ENCODE measurements at places on chromosomes 6 and 20.

GRCh38 chr20:41534842-41535241 lies 83.3 kb downstream of the CHD6 start:
- DNase-seq: peak; percentile 10

DNA sequence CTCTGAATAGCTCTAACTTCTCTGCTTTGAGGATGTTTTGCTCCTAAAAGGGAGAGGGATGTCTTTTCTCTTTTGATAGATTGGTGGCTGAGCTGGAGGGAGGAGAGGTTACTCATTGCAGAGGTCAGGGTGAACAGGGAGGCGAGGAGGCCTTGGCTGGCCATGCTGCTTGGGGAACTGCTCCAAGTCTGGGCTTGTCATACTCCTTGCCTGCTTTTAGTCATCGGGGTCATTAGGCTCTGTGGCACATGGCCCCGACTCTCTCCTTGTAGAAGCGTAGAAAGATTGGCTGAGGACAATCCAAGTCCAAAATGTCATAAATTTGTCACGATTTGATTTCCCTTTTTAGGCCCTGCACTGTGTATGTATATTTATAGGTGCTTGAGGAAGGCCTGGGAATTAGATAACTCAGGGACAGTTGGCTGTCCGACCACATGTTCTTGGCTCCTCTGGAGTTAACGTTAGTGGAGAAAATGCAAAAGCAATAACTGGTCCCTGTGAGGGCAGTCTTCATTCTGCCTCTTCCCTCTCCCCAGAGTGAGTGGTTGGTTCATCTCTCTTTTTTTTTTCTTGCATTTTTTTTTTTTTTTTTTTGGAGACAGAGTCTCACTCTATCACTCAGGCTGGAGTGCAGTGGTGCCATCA lies 160.1 kb downstream of the SCP2D1 start:
- no peak for DNase-seq

DNA sequence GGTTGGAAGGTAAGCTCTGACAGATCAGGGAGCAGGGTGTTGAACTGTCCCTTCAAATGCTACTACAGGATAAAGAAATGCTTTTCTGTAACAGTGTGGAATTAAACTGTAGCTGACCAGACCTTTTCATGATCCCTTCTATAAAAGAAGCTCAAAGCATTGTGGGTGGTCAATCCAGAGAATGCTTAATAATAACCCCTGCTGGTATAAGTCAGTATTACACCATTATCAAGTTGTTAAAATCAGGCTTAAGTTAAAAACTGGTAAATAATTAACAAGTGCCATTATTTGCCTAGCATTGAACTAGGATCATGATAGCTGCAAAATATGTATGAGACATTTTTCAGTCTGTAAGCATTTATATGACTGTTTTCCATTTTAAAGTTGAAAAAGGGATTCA lies 468.9 kb downstream of the PKHD1 start:
- DNase-seq: peak; percentile 33

DNA sequence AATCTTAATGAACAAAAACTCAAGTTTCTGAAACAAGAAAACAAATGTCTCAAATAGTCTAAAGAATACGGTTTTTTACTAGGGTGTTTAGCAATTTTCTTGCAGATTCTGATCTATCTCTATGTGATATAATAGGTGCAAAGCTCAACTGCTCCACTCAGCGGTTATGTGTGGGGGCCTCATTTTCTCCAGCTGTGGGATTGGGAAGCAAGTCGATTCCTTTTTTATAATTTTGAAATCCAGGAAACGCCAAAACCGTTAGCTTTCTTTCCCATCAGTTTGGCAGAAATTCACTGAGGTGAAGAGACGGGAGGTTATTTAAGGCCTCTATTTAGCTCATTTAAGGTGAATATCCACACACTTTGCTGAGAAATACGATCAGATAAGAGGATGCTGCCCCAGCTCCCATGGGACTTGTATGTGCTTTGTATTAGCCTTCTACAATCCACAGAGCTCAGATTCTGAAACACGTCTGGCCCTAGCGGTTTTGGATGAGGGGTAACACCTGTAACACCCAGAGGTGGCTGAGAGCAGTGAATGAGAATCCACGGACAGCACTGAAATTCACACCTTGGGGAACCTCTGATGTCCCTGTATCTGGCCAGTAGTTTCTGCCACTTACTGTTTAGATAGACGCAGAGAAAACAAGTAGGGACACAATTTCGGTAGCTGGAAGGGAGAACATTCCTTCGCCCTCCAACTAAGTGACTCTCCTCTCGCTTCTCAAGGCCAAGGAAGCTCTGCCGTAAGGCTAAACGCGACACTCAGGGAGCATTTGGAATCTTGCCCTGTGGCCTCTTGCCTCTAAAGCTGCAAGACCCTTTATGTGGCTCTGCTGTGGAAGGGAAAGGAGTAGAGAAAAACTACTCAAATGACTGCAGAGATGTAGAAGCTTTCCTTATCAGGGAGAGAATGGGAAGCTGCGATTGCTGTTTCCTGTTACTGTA lies 6.5 kb upstream of the BCAS4 start:
- peak; percentile 15 for DNase-seq

GRCh38 chr6:7390226-7390878 lies 744 bp downstream of the RIOK1 start:
- DNase-seq: peak; percentile 11

DNA sequence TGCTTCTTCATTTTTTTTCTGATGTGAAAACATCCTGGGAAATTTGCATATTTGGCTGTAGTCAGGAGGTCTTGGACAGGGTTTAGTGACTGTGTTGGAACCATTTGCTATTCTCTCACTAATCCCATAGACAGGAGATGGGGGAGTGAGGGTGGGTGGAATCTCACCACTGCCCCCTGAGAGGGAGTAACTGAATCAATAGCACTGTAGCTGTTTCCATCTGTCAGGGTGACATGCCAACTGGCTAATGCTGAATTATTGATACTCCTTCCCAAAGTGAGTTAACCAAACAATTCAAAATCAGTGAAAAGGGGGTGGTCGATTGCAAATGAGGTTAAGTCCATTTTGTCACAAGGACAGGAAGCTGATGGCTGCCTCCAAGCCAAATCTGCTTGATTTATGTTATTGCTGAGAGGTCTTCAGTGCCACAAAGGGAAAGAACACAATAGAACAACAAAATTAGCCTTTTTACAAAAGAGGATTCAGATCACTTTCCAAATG lies 55.1 kb upstream of the B3GAT2 start:
- peak; percentile 2 for DNase-seq

DNA sequence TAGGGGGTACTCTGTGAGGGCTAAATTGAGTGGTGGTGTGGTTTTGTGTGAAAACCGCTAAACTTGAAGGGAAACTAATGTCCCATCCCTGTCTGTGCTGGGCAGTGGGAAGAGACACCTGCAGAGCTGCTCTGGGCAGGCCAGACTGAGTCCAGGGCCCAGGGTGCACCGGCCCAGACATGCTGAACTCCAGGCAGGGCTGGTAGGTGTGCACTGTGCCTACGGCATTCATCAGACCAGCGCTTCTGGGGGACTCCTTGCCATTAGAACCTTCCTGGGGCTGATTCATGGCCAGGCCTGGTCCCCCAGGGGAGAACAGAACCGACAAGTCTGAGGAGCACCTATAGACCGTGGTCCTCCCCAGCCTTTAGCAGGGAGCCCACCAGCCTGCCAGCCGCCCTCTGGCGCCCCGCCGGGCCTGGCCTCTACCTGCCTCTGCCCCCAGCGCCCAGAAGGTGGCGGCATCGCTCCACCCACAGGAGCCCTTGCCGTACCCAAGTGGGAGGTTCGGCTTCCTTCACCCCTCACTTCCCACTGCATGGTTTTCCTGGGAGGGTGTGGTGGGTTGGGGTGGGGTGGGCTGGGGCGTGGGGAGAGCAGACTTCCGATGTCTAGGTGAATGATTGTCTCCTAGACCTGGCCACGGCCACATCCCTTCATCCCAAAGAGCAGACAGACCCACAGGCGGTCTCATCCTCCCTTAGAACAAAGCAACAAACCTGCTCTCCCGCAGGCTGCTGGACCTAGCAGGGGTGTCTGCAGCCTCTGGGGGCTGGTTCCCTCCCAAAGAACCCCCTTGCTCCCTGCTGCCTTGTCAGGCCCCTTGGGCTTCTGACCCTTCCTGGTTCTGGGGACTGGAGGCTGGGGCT lies 15.5 kb downstream of the CCDC167 start:
- DNase-seq: peak; percentile 78

DNA sequence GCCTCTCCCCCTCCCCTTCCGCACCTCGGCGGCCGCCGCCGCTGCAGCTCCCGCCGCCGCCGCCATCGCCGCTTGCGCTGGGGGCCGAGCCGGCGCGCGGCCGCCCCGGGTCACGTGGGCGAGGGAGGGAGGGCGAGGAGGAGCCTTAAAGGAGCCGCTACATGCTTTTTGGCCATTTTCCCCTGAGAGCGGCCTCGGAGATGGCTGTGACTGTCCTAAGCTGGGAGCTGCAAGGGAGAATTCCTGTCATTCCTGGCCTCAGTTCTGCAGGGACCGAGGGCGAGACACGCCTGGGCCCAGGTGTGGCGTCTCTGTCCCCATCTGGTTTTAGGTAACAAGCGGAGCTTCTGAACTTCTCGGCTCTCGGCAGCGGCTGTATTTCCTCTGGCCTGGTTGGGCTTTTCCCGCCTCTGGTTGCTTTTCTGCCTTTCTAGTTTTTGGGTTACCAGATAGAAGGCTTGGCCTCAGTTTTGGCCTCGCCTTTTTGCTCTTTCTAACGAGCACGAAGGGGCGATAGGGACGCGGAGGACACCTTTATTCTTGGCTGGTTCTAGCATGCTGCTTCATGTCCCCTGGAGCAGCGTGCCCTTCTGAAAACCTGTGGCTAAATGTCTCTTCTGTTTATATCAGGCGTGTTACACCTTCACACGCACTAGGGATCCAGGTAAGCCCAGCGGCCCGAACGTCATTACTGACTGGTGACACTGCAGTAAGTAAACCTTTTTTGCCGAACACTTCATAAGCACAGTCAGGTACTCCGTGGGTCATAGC lies at the start of gene EHMT2:
Gene EHMT2, minus strand, starts transcription at position 87 of the 771 bp plus-strand sequence. Its CDS starts 21 bp downstream, at position 66.
- DNase-seq: peak; percentile 95

- peak; percentile 66 for DNase-seq
Measured at GRCh38 chr6:145733810-145734209, 1.5 kb downstream of the EPM2A start.

- DNase-seq: peak; percentile 88
Measured at GRCh38 chr20:54044156-54044555, 26.2 kb downstream of the BCAS1 start.

Measured in hematopoietic multipotent progenitor cell treated with erythropoietin and hydrocortisone succinate and interleukin-3 and kit ligand, for 4 days (in vitro differentiated cells).